ENCODE measurements at places on chromosomes 4 and X.

DNA sequence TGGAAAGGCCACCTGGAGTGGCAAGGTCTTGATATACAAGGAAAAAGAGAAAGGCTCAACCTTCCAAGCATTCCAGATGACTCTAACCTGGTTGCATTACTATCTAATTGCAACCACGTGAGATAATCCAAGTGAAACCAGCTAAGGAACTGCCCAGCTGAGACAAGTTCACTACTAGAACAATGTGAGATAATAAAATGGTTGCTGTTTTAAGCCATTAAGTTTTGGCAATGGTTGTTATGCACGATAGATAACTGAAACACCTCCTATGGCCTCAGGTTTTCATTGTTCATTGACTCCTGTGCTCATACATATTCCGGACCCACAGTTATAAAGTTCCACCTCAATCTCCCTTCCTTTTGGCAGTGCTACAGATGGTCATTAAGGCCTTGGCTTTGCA, 9.2 kb upstream of the CXorf66 start:
- DNase-seq = no peak

GRCh38 chrX:110383414-110383813, 24.8 kb downstream of the RTL9 start:
- DNase-seq = no peak

DNA sequence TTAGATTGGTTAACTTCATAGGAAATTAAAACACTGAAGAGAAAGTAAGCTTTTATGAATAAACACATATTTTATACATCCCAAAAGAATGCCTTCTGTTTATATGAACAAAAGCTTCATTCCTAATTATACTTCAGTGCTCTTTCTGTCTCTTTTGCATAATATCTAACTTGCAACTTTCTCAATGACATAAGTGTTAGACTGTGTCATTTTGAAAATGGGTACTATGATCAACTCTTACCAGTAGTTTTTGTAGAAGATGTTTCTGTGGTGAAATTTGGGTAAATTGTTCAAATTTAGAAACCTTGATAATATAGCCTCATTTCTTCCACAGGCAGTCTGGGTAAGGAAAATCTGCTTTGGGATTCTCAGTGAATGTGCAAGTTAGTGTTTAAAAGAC, 991.4 kb downstream of the CCSER1 start:
- DNase-seq = no peak

DNA sequence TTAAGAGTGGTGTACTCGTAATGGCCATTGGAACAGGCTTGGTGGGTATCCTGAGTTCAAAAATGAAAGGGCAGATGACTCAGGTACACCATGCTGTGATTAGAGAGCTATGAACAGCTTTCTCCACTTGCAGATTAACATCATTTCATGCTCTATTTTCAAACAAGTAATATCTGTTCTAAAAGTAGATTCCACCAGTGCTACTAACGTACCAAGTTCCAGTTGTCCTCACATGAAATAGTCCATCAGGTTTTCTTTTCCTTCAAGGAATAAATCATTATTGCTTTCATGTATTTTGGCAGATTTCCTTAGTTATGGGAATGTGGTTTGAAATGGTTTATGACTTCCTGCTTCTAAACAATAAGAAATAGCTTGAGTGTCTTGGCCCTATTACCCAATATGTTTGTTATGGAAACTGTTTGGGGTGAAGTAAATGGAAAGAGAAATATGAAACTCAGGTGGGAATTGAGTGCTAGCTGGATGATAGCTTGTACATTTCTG, 49.9 kb downstream of the PCDH7 start:
- DNase-seq = no peak

DNA sequence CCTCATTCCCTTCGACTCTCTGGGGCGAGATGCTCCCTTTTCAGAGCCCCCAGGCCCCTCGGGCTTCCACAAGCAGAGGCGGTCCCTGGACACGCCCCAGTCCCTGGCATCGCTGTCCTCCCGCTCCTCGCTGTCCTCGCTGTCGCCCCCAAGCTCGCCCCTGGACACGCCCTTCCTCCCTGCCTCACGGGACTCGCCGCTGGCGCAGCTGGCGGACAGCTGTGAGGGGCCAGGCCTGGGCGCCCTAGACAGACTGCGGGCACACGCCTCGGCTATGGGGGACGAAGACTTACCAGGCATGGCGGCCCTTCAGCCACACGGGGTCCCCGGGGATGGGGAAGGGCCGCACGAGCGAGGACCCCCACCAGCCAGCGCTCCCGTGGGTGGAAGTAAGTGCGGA, 39.5 kb upstream of the CLCN4 start:
- DNase-seq = no peak

Data from hypothalamus (tissue), 51 donors.